ENCODE measurements at places on chromosomes 16 and 17. TPM values are rescaled to one million over a fixed set of nuclear protein-coding genes. Genes with fewer than 3 reads are reported as not detected.
A peak's percentile ranks its signal among the peaks of the same experiment; 100 is the strongest.

DNA sequence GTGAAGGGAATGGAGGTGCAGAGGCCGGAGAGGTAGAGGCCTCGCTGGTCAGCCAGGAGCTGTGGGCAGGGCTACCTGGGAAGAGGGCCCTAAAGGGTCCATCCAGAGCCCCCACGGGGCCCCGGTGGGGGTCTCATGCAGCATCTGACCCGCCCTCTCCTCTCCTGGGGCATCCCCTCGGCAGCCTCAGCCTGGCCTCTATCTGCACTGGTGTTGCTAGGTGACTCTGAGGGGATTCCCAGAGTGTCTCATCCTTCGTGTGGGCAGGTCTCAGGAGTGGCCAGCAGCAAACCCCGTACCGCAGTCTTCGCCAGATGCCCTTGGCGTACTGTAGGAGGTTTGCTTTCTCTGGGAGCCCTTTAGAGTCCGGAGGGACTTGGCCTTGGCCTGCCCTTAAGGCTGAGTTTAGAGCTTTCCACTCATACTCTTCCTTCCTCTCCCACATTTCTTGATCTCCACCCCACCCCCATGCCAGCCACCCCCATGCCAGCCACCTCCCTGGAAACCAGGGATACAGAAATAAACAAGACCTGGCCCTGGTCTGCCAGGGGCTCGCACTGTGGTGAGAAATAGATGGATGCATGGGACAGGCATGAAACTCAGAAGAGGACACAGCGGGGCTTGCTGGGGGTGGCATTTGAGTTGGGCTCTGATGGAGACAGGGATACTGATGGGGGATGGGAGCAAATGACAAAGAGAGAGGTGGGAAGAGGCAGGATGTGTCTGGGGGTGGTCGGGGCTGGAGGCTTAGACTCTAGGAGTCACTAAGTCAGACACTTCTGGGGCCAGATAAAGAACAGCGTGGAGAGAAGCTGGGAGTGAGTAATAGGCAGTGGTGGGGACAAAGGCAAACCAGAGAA lies 9.9 kb downstream of the SLC5A10 start:
- no peak for DNase-seq

DNA sequence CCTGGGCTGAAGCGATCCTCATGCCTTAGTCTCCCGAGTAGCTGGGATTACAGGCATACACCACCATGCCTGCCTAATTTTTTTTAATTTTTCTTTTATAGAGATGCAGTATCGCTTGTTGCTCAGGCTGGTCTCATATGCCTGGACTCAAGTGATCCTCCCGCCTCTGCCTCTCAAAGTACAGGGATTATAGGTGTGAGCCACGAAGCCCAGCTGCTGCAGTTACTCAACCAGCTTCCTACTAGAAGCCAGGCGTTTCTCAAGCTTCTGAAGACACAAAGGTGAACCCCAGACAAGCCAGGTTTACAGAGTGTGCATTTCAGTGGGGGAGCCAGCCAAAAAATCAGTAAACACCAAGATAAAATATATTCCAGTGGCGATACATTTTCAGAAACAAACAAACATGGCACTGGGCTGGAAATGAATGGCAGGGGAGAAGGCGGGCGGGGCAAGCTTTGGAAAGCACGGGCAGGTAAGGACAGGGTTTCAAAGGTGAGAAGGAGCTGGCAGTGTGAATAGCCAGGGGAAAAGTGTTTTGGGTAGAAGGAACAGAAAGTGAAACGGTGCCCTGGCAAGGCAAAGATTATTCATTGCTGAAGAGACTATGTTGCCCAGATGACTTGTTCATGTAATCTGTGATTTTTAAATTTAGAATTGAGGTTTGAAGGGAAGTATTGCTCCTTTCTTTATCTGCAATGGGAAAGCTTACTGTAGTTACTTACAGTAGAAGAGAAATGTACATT lies 471.1 kb downstream of the WWOX start:
- DNase-seq, result no peak

DNA sequence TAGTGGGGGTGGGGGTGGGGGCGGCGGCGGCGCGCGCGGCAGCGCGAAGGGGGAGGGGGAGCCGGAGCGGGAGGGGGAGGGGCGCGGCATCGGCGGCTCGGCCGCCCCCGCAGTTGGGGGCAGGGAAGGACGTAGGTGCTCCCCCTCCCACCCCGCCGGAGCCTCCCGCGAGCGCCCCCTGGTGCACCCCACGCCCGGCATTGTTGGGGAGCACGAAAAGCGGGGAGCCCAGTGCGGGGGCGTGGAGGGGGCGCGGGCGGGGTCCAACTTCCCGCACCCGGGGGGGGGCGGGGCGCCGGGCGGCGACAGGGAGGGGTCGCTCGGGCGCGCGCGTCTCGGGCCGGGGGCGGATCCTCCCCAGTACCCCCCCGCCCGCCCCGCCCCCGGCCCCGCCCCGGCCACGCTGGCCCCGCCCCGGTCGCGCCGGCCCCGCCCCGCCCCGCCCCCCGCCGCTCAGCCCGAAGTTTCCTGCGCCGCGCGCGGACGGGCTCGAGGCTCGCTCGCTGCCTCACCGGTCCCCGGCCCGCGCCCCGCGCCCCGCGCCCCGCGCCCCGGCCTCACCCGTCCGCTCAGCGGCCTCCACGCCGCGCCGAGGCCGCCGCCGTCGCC lies at the start of gene CACNA1H:
CACNA1H (plus strand) TSS at position 456 of the 609 bp plus-strand sequence. CDS start 632 bp downstream, outside the sequence.
- no peak for DNase-seq

The NATD1 gene
- 1.5 TPM for total RNA-seq

The SLC47A2 gene
- total RNA-seq, result not detected

DNA sequence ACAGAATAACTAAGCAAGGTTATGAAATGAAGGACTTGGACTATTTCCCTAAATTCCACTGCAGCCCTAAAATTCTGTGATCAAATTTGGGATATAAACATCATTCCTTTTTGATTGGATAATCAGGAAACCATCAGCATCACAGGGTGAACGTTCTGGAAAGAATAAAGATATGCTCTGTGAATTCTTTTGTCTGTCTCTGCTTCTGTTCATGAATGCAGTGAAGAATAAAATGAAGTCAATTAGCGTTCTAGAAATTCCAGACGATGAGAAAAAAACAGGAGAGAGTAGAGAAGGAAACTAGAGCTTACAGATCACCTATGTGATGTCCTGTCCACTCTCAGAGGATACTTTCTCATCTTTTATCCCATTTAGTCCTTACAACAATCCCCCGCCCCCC lies 295.1 kb upstream of the SOX9 start:
- no peak for DNase-seq

The CPNE2 gene
- 12.9 TPM for total RNA-seq

DNA sequence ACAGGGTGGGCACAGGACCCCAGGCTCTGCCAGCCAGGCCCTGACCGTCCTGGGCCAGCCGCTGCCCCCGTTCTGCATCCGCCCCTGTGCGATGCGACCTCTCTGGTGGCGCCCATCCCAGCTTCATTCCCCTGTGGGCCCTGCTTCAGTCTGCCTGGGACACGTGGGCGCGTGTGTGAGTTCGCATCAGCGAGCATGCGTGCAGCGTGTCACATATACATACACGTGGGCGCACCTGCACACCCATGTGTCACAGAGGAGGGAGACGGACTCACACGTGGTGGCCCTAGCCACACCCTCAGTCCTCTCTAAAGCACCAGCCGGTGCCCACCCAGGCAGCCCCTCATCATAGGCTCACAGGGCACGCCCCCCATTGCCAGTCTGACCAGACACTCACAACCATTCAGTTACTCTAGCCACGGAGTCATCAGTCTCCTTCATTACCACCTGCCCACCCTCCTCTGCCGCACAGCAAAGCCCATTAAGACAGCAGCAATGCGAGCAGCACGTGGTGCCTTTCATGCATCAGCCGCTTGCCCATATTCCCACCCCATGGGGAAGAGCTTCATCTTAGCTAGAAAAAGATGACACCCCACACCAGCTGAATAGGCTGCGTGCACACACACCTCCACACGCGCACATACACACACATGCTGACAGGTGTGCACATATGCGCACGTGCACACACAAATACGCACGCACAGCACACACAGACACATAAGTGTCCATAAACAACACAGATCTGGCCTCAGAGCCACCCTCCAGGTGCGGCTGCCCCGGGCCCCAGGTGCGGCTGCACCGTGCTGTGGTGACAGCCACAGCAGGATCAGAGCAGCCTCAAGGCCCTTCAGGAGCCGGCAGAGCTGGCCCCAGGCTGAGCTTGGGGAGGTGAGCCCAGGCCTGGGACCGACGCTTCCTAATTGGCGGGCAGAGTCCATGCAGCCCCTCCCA lies 9.5 kb upstream of the CDH15 start:
- DNase-seq, result no peak

GRCh38 chr16:16158741-16159374 lies 64.4 kb downstream of the ABCC6 start:
- no peak for DNase-seq

- no peak for DNase-seq
Observed at GRCh38 chr16:55651841-55652824, 3.7 kb upstream of the SLC6A2 start.

The TEX19 gene
- not detected for total RNA-seq

DNA sequence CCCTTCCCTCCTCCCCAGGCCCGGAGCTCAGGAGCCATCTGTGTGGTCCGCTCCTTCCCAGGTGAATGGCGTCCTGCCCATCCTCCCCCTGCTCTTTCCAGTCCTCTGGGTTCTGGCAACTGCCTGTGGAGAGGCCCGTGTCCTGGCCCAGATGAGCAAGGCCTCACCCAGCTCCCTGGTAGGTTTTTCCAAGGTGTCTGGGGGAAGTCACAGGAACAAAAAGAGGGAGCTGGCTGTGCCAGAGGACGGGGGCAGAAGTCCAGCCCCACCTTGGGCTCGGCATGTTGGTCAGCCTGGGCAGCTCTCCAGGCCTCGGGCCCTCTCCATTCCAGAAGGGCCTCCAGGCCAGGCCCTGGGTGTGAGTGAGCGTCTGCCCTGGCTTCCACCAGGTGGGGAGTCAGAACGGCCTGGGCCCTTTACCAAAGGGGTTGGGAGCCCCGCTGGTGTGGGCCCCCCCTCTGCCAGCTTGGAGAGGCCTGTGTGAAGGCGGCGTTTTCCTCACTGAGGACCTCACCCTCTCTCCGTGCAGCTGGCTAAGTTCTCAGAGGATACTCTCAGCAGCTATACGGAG lies 25.1 kb downstream of the CASKIN2 start:
- no peak for DNase-seq

- DNase-seq, result no peak
Observed at GRCh38 chr17:57550016-57550415, 195.1 kb downstream of the CCDC182 start.

- no peak for DNase-seq
Observed at GRCh38 chr17:45225051-45225700, 3.5 kb downstream of the FMNL1 start.

GRCh38 chr16:88008840-88009239 lies 57.6 kb downstream of the BANP start:
- no peak for DNase-seq

DNA sequence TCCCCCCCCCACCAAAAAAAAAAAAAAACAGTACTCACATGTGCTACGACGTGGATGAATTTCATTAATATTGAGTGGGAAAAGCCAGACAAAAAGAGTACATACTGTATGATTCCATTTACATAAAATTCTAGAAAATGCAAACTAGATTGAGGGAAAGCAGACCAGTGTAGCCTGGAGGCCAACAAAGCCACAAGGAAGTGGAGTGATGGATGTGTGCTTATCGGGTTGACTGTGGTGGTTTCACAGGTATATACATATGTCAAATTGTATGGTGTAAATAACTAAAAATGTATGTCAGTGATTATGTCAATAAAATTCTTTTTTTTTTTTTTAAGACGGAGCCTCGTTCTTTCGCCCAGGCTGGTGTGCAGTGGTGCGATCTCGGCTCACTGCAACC lies 1.9 kb upstream of the PLD6 start:
- no peak for DNase-seq

The C16orf86 gene
- 0.66 TPM for total RNA-seq

The LSM12 gene
- 79.5 TPM for total RNA-seq

The KRTAP16-1 gene
- not detected for total RNA-seq

DNA sequence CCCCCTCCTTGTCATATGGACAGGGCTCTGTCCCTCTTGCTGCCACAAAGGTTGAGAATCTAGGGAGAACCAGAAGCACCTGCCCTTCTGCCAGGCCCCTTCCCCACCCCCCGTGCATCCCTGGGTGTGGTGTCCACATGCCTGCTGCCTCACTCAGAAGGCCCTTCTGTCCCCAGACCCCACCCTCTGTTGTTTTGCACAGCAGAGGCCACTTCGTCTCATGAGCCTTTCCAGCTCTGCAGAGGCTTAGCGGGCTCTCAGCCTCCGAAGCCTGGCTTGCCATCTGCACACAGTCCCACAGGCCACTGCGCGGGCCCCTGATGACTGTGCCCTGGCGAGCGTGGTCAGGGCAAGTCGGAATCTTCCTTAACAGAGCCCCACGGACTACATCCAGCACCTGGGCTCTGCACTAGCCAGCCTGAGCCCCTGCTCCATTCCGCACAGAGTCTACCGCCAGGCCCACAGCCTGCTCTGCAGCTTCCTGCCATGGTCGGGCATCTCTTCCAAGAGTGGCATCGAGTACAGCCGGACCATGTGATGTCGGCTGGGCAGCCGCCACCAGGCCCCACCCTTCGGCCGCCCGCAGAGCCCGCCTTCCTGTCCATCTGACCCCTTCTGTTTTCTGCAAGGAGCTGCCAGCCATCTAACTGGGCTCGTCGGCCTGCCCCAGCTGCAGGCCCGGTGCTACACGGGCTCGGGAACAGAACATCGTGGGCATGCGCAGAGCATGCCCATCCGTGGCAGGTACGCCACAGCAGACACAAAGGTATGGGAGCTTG lies 10.8 kb downstream of the C16orf90 start:
- no peak for DNase-seq

The HSD17B1 gene
- 0.88 TPM for total RNA-seq

The EIF1 gene
- 937 TPM for total RNA-seq

GRCh38 chr17:17728550-17729251 lies 47.4 kb downstream of the RAI1 start:
- peak; percentile 65 for DNase-seq

The RAB37 gene
- total RNA-seq, result not detected

The CFDP1 gene
- 70.9 TPM for total RNA-seq

DNA sequence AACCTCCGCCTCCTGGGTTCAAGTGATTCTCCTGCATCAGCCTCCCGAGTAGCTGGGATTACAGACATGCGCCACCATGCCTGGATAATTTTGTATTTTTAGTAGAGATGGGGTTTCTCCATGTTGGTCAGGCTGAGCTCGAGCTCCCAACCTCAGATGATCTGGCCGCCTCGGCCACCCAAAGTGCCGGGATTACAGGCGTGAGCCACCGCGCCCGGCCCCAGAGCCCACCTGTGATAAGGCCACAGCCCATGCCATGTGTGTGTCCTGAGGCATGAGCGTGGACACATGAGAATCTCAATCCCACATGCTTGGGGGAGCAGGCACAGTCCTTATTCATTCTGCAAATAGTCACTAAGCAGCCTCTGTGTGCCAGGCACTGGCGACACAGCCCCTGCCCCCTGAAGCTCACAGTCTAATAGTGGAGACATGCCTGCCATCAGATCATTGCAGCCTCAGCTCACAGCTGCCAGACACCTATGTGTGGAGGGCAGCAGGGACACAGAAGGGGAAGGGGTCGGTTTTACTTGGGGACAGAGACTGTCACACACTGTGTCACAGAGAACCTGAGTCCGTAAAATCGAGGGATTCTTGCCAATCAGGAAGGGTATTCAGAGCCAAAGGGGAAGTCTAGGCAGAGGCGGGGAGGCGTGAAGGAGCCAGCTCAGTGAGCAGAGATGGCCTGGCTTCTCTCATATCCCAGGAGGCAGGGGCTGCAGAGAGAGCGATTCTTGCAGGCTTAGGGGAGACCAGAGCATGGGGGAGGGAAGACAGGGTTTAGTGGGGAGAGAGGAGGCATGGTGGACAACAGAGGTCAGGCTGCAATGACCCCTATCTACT lies 9.4 kb upstream of the ABCC3 start:
- DNase-seq, result no peak

- DNase-seq, result no peak
Observed at GRCh38 chr16:15538507-15538906, 104.1 kb downstream of the BMERB1 start.

The TMEM114 gene
- total RNA-seq, result not detected
